ENCODE measurements at places on chromosomes 12 and 14.

- DNase-seq = no peak
These were observed 864.6 kb upstream of the SEL1L start for GRCh38 chr14:82398256-82398655.

DNA sequence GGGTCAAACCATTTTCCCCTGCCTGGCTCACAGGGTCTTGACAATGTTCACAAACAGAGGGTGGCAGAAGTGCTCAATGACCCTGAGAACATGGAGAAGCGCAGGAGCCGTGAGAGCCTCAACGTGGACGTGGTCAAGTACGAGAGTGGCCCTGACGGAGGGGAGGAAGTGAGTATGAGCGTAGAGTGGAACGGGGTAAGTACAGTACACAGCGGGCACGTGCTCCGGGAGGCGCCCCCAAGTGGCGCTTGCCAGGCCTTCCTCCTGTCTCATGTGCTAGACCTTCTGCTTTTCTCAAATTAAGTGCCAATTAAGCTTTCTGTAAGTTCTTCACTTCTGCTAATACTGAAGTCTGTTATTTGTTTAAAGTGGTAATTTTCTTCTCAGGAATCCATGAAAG, 35.9 kb downstream of the XRCC3 start:
- DNase-seq = no peak

DNA sequence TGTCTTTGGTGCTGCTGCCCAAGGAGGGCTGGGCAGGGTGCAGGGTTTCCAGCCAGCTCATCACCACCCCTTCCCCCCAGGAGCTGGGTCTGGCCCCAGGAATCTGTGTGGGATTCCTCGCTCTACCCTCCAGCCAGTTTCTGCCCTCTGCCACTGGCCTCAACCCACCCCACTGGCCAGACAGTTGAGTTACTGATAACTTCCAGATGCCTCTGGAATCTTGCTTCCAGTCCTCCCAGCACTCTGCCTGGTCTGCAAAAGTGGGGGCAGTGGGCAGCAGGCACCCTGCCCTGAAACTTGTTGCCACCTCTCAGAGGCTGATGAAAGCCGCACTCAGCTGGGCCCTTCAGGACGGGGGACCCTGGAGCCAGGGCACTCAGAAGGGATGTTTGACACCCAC, 20.1 kb upstream of the TBX3 start:
- DNase-seq = no peak

DNA sequence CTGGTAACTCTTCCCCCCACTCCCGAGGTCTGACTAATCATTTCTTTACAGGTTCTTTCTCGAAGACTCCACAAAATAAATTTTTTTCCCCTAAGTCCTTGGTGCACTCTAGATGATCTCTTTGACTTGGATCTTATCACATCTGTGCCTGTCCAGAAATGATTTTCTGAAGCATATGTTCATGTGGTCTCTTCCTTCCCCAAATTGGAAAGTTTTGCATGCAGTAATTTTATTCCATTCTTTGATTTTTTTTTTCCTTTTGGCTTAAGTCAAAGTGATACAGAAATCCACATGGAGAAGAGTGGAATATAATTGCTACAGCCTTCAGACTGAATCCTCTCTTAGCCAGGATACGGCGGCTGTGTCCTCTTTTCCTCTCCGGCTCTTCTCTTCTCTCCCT, 213.3 kb downstream of the BMP4 start:
- no peak for DNase-seq

DNA sequence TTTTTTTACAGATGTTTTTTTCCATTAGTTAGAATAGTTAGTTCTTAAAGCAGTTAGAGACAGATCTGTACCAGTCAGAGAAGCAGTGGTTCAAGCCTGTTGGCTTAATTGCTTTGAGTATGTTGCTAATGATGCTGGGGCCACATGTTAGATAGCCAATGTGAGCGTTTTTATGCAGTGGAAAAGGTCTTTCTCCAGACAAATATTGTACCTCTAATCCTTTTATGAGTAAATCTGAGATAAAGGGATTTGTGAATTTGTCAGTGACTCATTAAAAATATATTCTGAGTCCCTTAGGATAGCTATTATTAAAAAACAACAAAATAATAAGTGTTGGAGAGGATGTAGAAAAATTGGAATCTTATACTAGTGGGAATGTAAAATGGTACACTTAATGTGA, 154.2 kb downstream of the MSRB3 start:
- no peak for DNase-seq

GRCh38 chr12:69698769-69699540, at the start of gene BEST3:
Gene BEST3, minus strand, starts transcription at chr12:69699303. Its CDS starts 1,505 bp downstream, at chr12:69697798.
- no peak for DNase-seq

DNA sequence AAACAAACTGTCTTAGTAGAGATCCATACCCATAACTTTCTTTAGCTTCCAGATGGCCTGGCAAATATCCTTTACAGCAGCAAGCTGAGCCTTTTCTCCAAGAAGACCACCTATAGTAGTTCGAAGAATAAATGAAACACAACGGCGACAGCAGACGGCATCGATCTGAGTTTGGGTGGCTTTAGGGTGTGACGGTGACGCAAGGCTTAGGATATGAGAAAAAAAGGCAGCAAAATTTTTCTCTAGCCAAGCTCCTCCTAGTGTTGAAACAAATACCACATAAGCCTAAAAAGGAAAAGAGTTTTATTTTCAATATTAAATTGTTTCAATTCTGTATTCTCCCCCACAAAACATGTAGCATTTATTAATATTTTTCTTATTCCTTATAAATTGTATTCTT, 33.3 kb downstream of the HEATR5A start:
- no peak for DNase-seq

GRCh38 chr12:79069009-79069408, 204.4 kb downstream of the SYT1 start:
- no peak for DNase-seq

DNA sequence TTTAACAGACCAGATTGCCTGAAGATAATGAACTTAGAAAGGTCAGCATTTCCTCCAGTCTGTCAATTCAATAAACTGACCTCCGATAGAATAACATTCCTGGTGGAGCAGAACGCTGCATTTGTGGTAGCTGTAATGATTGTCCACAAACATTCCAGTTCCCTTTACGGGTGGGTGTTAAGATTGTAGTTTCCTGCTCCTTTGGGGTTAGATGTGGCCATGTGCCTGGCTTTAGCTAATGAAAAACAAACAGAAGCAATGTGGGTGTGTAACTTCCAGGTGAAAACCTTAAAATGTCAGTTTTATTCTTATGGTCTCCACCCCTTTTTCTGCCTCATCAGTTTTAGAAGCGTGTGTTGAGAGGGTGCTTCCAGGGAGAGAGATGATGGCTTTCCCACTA, 217.3 kb upstream of the CRY1 start:
- no peak for DNase-seq

DNA sequence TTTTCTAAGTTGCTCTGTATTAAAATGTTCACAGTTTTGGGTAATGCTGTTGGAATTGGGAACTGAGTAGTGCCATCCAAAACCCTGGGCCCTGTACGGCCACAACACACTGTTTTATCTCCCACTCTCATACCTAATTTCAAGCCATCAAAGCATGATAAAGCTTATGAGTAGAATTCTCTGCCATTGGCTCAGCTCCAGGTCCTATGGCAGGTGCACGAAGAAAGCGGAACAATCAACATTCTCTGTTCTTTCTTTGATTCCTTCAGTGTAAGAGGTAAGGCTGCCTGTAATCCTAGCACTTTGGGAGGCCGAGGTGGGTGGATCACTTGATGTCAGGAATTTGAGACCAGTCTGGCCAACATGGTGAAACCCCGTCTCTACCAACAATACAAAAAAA, 394.9 kb downstream of the CCDC91 start:
- DNase-seq = no peak

DNA sequence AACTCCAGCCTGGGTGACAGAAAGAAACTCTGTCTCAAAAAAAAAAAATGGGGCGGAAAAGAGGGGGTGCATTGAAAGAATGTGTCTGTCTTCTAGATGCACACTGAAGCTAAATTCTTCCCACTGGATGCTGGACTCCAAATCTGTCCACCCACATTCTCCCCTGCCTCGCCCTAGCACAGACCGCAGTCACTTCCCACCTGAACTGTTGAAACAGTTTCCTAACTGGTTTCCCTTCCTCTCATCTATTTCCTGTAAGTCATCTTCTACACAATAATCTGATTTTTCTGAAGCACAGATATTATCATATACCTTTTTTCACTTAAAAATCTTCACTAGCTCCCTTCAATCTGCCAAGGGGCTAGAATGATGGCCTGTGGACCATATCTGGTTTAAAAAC, 1.5 kb upstream of the HCAR1 start:
- DNase-seq = no peak

GRCh38 chr12:77916276-77916675, 85.6 kb downstream of the NAV3 start:
- no peak for DNase-seq

GRCh38 chr12:57258977-57259970, 8.3 kb upstream of the STAC3 start:
- no peak for DNase-seq

GRCh38 chr12:116882742-116883141, 1.5 kb upstream of the HRK start:
- DNase-seq = no peak

DNA sequence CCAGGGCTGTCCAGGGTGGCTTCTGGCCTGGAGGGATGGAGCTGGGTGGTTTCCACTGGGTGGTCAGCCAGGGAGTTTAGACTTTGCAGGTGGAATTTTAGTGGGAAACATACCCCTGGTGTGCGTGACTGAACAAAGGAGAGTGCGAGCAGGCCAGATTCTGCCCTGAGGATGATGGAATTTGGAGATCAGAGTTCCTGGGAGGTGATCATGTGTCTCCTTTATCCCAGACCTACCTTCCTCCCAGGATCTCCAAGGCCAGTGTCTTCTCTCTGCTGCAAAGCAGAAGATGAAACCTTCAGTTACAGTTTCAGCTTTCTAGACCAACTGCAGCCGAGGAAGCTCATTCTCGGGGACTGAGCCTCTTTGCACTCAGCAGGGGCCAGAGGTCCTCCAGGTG, 33.2 kb downstream of the RPH3A start:
- DNase-seq = no peak

- no peak for DNase-seq
These were observed 77.5 kb upstream of the CISTR start for GRCh38 chr12:53829130-53829819.

DNA sequence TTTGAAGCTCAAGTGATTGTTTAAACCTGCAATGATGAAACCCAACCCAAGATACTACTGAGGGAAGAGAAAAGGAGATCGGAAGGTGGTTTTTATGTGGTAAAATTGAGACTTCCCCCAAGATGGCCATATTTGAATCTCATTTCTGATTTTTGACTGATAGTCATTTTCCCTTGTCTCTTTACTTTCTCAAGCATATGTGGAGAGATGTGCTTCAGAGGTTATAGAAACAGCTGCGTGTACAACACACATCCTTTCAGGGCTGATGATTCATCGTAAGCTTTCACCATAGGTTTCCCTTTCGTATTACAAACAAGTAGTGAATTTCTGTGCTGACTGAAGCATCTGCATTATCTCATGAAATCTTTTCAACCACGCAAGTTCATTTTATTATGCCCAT, 276.2 kb downstream of the EMP1 start:
- DNase-seq = no peak

DNA sequence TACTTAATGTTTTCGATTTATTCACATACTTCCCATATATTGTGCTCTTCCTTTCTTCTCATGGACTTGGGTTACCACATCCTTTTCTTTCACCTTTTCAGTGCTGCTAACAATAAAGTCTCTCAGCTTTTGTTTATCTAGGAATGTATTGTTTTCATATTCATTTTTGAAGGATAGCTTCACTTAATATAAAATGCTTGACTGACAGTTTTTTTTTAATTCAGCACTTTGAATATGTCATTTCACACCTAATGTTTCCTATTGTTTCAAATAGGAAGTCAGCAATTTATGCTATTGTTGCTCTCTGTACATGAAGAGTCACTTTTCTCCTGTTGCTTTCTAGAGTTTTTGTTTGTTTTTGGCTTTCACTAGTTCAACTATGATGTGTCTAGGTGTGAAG, 738.3 kb upstream of the STXBP6 start:
- DNase-seq = no peak

DNA sequence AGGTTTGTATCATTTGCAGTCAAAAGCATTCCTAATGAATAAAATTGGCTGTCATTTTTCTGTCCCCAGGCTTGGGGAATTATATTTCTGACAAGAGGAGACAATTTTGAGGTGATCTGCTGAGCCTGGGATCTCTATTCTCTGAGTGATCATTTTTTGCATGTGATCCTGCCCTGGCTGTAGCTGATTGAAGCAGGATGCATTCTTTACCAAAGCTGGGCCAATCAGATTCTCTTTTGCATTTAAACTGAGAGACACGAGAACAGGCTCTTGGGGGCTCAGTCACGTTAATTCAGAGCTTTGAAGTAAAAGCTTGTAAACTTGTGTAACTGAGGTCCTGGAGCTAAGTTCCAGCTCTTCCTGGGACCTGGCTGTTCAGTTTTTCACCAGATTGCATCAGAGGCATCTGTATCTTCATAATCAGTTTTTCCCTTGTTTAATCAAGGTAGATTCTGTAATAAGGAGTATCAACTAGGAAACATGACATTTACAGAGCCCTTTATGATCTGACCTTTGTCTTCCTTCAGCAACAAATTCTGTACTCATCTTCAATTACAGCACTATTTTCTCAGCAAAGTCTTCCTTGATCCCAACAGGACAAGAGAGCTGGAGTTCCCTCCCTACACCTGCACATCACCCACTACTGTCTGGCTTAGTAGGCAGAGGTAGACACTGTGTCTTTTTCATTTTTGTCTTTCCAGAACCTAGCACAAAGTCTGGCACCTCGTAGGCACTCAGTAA, 35.0 kb upstream of the MANSC4 start:
- no peak for DNase-seq

DNA sequence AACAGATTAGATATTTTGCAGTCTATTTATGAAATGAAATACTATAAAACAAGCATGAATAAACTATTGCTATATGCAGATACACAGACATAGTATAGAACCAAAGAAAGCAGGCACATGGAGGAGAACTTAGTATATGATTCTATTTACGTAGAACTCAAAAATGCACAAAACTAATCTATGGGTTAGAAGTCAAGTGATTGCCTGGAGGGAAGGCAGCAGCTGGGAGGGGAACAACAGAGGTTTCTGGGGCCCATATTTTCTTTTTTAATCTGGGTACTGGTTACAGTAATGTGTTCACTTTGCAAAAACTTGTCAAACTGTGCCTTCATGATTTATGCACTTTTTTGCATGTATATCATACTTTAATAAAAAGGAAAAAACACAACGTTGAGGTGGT, 202.0 kb downstream of the BCAT1 start:
- DNase-seq = no peak

GRCh38 chr12:56678852-56679251, 9.2 kb downstream of the PTGES3 start:
- no peak for DNase-seq

All from activated naive CD4-positive, alpha-beta T cell (primary cell).